ENCODE measurements at places on chromosomes 3 and 15.

DNA sequence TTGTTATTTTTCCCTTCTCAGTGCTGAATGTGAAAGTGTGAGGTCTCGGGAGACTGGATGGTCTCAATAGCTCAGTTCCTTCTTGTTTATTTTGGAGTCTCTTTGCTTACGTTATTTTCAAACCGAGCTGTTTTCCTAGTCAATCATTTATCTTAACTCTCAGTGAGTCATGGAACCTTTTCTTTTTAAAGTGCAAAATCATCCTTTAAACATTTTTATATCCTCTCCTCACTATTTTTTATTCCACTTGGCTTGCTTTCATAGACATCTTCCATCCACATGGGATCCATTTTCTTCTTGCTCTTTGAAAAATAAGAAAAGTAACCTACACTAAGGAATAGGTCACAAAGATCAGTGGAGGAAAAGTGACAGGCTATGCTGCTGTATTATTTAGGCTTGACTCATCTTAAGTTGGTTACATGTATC, 497.8 kb downstream of the NAALADL2 start:
- no peak for DNase-seq

DNA sequence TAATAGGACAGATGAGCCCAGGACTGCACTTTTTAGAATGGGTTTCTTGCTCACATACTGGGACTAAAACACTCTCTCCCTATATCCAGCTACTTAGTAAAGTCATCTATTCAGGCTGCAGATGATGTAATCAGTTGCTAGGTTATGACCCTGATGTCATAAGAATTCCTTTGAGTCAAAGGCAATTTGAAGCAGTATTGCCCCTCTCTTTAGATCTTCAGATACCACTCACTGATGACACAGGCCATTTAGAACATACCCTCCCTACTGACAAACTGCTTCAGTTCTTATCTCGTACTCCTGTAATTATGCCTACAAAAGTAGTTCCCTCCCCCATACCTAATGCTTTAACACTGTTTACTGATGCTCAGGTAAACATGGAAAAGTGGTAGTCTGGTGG, 450.1 kb upstream of the RASGRP1 start:
- DNase-seq: no peak

DNA sequence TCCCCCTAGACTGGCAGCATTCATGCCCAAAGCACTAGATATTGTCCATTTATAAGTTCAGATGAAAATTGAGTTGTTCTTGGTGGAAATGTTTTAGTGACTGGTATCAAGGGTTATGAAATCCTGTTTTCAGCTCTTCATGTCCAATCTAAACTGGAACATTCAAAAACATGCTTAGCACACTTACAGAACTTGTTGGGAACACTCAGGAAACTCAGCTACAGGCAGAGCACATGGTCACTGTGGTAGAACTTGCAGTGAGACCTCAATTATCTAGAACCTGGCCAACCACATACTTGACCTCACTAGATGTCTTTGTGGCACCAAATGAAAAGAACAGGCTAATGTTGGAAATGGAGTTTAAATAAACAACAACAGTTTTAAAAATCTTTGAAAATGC, 88.8 kb downstream of the SMAD3 start:
- DNase-seq: no peak

- no peak for DNase-seq
Observed at GRCh38 chr3:73999501-73999900, 374.8 kb upstream of the PDZRN3 start.

GRCh38 chr15:47194718-47195117, 522.6 kb upstream of the SEMA6D start:
- no peak for DNase-seq

DNA sequence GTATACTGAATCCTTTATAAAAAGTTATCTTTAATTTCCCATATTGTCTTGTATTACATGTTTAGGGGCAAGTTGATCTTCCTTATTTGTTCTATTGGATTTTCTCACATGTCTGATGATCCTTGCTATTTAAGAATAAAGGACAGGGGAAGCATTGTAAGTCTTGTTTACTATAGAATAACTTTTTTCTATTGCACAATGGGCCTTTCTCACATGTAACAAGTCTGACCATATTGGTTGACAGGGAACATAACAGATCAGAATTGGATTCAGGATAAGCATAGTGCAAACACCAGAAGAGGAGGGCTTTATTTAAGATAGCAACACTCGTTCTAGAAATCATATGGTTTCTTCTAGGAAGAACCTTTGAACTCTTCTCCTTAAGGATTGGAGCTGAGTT, 257.9 kb upstream of the RBMS3 start:
- no peak for DNase-seq

DNA sequence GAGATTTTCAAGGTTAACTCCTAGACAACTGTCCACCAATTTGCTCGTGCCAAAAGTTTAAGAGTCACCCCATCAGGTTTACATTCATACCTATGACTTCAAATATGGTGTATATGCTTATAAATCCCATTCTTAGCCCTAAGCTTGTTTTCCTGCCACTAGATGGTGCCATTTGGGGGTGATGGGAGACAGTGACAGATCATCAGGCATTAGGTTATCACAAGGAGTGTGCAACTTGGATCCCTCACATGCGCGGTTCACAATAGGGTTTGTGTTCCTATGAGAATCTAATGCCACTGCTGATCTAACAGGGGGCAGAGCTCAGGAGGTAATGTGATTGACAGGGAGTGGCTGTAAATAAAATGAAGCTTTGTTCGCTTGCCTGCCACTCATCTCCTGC, 182.7 kb downstream of the CNTN6 start:
- DNase-seq: no peak

GRCh38 chr3:133644768-133645167, 17.0 kb downstream of the TOPBP1 start:
- no peak for DNase-seq

- DNase-seq: no peak
Observed at GRCh38 chr3:156356537-156357363, 198.2 kb downstream of the SSR3 start.

Data from effector memory CD8-positive, alpha-beta T cell (primary cell).